ENCODE measurements at places on chromosomes 5 and 9.

DNA sequence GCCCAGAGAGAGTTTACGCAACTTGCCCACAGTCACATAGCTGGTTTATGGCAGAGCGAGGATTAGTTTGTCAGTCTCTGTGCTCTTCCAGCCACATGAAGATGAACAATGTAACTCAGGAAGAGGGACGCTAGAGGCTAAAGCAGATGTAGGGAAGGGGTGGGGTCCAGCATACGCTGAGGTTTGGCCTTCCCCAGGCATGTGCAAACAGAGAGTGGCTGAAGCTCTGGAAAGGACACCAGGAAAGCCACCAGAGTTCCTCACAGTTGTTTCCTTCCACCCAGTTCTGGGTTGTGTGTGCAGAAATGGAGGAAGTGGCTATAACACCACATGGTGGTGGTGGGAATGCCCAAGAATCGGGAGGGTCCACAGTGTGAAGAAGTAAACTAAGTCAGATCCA lies 60.0 kb downstream of the SNX18 start:
- DNase-seq: no peak

DNA sequence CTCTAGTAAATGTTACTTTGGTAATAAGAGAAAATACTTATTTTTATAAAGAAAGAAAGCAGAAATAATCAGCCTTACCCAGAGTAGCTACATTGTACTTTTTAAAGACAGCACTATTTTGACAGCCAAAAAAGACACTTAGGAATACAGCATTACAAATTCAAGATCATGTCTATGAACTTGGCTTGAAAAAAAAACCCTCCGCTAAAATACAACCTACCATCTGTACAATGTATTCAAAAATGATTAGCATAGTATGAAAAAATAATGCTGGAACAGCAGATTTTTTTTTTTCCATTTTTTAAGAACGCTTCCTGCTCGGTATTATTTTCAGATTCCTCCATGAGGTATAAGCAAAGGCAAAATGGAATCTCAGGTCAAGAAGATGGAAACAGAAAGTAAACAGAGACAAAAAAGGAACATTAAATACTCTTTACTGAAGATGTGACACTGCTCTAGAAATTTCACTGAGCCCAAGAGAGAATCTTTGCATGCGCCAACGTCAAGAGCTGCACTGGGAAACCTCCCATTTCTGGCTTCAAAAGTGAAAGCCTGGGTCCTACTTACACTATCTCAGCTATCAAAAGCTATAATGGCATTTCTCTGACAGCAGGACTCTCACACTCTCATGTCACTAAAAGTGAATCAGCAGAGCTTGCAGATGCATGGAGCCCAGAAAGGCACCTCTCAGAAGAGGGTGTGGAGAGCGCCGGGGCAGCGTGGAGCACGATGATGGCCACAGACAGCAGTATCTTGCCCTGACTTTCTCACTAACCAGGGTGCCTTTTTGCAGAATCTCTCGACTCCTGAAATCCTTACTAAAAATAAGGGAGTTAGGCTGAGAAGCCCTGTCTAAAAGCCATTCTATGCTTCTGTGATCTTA lies 167.4 kb downstream of the ELAVL2 start:
- DNase-seq: no peak

- no peak for DNase-seq
Observed at GRCh38 chr5:158485604-158486081, 614.1 kb downstream of the EBF1 start.

GRCh38 chr9:33638391-33638915 lies 114.4 kb downstream of the ANKRD18B start:
- DNase-seq: no peak

Measured in NT2/D1 (cell line).